CD8-positive, alpha-beta memory T cell (primary cell): ENCODE measurements at places on chromosomes 6 and 20.

DNA sequence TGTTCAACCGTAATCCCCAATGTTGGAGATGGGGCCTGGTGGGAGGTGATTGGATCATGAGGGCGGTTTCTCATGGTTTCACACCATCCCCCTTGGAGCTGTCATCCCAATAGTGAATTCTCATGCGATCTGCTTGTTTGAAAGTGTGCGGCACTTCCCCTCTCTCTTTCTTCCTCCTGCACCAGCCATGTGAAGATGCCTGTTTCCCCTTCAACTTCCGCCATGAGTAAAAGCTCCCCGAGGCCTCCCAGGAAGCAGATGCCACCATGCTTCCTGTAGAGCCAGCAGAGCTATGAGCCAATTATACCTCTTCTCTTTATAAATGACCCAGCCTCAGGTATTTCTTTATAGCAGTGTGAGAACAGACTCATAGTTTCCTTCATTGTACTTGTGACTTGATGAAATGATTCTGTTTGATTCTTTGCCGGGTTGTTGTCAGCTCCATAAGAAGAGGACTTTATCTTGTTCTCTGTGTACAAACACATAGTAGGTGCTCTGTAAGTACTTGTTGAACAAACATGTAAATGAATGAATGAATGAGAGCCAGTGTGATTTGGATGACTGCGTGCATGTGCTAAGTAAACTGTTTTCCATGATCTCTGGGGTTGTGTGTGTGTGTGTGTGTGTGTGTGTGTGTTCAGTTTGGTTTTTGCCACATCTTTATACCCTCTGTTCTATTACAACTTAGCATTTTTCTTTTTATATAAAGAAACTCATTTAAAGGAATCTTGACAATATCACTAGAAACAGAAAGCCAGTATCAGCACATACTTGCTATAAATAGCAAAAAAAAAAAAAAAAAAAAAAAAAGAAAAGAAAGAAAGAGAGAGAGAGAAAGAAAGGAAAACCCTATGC, 22.5 kb upstream of the PTGIS start:
- DNase-seq, result no peak

GRCh38 chr6:168737481-168737880, 296.5 kb downstream of the SMOC2 start:
- DNase-seq, result no peak

DNA sequence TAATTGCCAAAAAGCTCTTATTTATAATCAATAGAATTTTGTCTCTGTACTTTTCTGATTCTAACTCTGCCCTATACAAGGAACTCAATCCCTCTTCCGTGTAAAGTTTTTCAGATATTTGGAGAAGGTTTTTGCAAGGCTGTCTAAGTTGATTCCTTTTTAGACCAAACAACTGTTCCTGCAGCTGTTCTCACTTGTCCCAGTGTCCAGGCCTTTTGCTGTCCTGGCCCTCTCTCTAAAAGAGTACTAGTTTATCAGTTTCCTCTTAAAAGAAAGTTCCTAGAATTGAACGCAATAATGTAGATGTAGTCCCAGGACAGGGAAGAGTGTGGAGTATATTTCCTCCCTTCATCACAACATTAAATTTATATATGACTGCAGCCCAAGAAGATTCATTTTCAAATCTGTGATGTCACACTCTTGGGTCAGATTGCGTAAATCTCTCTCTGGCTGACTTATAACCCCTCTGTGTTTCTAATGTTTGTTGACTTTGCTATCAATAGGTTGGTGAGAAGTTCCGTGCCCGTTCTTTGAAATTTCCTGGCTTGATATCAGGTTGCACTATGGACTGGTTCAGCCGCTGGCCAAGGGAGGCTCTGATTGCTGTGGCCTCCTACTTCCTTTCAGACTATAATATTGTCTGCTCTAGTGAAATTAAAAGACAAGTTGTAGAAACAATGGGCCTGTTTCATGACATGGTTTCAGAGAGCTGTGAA, 139.4 kb upstream of the GLP1R start:
- no peak for DNase-seq

DNA sequence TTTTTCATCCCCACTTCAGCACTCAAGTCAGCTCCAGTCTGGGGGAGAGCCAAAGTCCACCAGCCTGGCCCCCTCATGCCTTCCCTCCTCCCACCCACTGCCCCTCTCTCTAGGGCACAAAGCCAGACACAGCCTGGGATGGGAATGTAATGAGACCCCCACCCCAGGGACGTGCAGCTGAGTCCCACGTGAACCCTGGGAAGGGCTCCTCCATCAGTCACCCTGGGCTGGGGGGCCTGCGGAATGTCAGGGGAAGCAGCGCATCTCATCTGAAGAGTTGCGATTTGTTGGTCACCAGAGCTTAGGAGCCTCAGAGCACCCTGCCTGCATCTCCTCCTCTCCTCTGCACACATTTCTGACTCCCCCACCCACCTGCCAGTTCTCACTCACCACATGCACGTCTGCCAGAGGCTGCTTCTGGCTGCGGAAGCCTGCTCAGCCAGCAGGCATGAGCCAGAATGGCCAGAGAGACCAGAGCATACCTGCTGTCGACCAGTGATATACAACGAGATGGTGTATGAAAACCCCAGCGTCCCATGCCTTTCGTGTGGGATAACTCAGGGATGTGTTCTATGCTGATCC, 167.1 kb upstream of the TOP1 start:
- no peak for DNase-seq

GRCh38 chr6:89409461-89410035, 2.5 kb downstream of the RRAGD start:
- DNase-seq, result no peak

GRCh38 chr6:137016356-137016755, 28.4 kb downstream of the IL20RA start:
- DNase-seq, result no peak

DNA sequence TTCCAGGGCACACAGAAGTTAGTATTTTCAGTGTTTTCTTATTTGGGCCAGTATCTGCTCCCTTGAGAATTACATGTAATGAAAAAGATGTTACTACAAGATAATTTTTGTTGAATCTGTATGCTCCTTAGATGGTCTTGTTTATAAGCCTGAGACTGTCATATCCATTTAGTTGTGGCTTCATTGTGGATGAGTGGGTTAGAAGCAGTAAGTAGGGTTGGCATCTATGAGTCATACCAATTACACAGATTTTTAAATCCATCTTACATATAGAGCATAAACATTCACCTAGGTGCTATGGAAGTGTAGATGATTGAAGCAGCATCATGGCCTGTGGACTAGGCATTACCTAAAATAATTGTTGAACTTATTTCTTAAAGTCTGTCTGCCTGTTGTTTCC, 13.5 kb upstream of the BAG2 start:
- no peak for DNase-seq

DNA sequence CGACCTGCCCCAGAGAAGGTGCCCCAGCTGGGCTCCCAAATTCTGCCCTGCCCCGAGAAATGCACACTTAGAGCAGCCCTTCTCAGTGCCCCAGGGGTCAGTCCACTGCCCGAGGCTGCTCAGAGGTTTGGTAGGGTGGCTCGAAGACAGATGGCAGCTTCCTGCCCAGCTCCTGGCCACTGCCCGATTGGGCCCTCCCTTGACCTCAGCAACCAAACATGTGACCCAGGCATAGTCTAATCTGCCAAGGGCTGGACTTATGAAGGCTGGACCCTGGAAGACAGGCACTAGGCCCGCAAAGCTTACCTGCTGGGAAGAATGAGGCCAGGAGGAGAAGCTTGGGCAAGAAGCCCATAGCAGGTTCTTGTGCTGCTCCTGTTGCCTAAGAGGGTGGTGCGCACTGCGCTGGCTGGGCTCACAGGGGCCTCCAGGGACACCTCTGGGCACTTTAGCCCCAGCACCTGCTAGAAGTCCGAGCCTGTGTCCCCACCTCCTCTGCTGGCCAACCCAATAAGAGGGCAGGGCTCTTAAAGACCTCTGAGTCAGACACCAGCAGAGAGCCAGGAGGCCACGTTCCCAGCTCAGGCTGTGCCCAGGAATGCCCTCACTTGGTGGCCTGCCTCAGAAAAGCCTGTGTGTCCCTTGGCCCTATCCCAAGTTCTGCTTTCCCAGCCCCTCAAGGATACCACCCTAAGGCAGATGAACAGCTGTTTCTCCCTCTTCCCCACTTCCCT, 5.5 kb downstream of the SIGLEC1 start:
- no peak for DNase-seq
